ENCODE measurements at places on chromosomes 4 and X.

DNA sequence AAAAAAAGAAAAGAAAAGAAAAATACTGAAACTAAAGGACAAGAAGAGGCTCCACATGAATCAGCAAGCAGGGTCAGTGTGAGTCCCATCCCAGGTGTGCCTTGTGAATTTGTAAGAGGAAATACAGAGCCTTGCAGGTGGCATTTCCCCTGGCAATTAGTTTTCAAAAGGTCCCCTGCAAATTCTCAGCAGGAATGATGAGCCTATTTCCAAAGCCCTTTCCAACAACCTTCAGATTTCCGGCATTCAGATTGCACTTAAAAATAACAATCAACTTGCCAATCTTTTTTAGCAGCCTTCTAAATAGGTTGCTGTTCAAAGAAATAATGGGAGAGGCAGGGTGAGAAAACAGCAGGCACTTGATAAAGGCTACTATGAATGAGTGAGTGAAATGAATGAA, 66.4 kb upstream of the OR13H1 start:
- H3K4me1 ChIP-seq: no peaks in the 10 kb centered on the region
- H3K27me3 ChIP-seq: no peaks in the 10 kb centered on the region
- no peak overlapping the region for H3K4me3 ChIP-seq
- H3K27ac ChIP-seq: no peak overlapping the region

DNA sequence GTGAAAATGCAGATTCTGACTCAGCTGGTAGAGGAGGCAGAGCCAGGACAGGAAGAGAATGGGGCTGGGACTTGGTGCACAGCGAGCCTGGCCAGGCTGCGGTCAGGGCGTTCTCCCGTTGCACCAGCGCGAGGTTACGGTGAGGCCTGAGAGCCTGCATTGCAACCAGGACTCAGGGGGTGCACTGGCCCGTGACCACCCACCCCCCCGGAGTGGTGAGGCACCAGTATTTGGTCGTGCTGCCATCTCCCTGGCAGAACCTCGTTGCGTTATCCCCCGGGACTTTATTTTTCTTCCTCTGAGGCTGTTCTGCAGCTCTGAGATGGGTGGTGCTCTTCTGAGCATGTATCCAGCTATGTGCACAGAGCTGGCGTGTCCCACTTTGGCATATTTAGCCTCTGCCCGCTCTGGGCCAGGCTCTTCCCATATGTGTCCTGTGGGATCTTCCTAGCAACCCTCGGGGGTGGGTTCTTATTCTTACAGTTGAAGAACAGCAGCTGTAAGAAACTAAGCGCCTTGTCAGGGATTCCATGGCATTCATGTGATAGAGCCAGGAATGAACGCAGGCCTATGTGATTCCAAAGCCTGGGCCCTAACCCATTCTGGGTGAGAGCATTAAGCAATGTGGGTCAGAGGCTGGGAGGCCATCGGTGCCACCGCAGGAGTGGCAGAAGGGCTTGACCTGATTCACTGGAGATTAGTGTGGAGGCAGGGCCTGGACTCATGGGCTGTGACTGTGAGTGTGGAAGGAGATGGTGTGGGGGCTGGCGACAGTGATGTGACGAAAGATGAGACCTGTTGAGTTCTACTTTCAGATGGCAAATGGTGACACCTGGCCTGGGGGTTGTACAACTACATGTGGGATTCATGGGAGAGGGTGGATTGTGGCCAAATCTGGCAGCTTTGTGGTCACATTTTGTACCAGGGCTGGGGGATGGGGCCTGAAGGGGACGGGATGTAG, 3.1 kb downstream of the TADA2B start:
- DNase-seq: no peak
- peaks cover 2% of the 10 kb centered on the region for H3K36me3 ChIP-seq
- no peak overlapping the region for H3K27ac ChIP-seq
- H3K27me3 ChIP-seq: no peaks in the 10 kb centered on the region
- H3K4me1 ChIP-seq: peaks cover 18% of the 10 kb centered on the region

GRCh38 chr4:169098969-169099690, 89.1 kb upstream of the CBR4 start:
- DNase-seq: no peak
- no peak overlapping the region for H3K27ac ChIP-seq
- no peaks in the 10 kb centered on the region for H3K27me3 ChIP-seq
- H3K4me1 ChIP-seq: peaks cover 3% of the 10 kb centered on the region
- H3K36me3 ChIP-seq: peaks cover 12% of the 10 kb centered on the region

- DNase-seq: peak; percentile 62
- no peak overlapping the region for H3K27ac ChIP-seq
- no peak overlapping the region for H3K4me3 ChIP-seq
Observed at GRCh38 chrX:31036895-31037294, 34.9 kb downstream of the FTHL17 start.

DNA sequence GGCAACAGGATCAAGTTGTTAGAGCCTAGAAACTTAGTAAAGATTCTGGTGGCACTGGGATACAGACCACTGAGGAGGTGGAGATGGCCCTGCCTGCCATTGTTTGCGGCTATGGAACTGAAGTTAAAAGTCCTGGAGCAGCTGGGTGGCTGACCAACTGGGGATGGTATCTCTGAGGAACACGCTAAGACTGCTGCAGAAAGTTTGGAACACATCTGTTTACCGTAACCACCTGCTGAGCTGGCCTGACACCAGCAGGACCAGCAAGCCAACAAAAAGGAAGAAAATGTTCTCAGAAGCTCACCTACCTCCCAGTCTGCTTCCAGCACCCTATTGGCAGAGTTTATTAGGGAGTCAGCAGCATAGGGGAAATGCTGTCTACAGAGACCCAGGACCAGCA, 17.4 kb upstream of the PACRGL start:
- H3K36me3 ChIP-seq: no peaks in the 10 kb centered on the region
- H3K27me3 ChIP-seq: no peaks in the 10 kb centered on the region
- DNase-seq: no peak
- no peaks in the 10 kb centered on the region for H3K4me1 ChIP-seq
- no peak overlapping the region for H3K27ac ChIP-seq
- H3K4me3 ChIP-seq: no peak overlapping the region

DNA sequence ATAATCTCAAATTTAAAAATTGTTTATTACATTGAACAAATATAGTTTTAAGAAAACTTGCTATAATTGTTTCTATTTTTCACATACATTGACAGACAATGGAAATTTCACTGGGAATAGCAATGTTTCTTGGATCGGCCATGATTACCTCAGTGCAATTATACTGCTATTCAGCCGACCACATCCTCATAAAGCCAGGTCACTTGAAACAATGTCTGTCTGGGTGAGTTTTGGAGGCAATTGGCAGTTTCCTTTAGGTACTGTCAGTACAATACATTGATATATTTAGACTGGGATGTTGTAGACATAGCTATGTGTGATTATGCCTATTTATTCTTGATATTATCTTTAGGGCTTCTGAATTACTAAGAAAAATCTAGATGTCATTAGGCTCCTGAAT, 89.5 kb upstream of the VEGFC start:
- no peaks in the 10 kb centered on the region for H3K27me3 ChIP-seq
- no peaks in the 10 kb centered on the region for H3K36me3 ChIP-seq
- H3K4me1 ChIP-seq: no peaks in the 10 kb centered on the region
- DNase-seq: no peak
- no peak overlapping the region for H3K4me3 ChIP-seq

Data from trophoblast cell (in vitro differentiated cells and primary cell).